CD4-positive, alpha-beta T cell treated with Interleukin-10 for 1 hour (primary cell): ENCODE measurements at places on chromosomes 3 and 15.

DNA sequence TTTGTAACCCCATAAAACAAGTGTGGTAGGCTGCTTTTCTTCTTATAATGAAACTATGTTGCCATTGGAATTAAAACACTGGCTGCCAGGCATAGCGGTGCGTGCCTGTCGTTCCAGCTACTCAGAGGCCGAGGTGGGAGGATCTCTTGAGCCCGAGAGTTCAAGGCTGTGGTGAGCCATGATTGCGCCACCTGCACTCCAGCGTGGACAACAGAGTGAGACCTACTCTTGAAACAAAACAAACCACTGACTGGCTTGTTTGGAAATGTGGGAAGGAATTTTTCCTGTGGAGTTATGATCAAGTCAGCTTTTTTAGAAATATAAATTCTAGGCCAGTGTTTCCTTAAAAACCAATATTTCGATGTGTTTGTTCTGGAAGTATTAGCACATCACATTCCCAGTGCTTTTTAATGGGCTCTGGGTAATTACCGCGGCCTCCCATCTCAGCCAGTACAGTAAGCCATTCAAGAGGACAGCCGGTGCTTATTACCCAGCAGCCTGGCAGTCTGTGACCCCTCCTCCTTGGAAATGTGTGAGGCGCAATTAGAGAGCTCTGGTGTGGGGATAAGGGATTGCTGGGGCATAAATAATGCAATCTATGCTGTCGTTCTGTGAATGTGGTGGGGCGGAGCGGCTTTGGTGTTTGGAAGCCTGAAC is 58.3 kb upstream of the TRAK1 start:
- DNase-seq, result no peak

- DNase-seq, result no peak
Observed at GRCh38 chr3:126685493-126685892, 18.5 kb upstream of the CHCHD6 start.

GRCh38 chr3:34360713-34361112 is 562.3 kb downstream of the PDCD6IP start:
- DNase-seq, result no peak

DNA sequence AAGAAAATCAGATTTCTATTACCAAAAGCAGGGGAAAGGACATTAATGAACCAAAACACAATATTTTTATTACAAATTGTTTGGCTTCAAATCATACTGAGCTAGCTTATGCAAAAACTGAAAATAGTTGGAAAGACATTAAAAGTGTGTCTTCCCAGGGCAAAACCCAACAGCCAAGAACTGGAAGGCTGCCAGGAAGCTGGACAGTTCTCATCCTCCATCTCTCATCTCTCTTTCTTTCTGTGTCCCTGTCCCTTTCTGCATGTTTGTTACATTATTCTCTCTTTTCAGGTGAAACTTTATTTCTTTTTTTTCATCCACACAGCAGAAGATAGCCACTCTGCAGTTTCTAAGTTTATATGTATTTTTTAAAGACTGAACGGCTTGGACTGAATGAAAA is 41.1 kb upstream of the SNTN start:
- DNase-seq, result no peak

GRCh38 chr15:78873793-78874765 is 1.4 kb downstream of the MORF4L1 start:
- peak; percentile 63 for DNase-seq

DNA sequence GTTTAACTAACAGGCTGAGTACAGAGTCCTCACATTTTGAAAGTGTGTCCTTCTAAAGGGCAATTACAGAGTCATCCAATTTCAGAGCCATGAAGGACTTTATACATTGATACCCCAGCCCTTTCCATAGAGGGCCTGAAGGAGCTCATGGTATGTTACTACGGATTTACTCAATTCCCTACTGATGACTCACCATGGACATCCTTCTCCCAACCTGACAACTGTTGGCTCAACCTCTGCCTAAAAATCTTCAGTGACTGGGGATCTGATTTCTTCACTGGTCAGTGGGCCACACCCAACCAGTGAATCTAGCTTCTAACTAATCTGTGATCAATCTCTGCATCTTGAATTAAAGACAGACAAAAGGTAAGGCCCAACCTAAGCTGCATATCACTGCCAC is 963.4 kb upstream of the CFAP20DC start:
- no peak for DNase-seq

GRCh38 chr3:197216169-197216860 is 82.1 kb downstream of the DLG1 start:
- DNase-seq, result no peak

GRCh38 chr15:69587723-69588426 is 135.3 kb downstream of the RPLP1 start:
- no peak for DNase-seq
